ENCODE measurements at places on chromosomes 4 and X.

DNA sequence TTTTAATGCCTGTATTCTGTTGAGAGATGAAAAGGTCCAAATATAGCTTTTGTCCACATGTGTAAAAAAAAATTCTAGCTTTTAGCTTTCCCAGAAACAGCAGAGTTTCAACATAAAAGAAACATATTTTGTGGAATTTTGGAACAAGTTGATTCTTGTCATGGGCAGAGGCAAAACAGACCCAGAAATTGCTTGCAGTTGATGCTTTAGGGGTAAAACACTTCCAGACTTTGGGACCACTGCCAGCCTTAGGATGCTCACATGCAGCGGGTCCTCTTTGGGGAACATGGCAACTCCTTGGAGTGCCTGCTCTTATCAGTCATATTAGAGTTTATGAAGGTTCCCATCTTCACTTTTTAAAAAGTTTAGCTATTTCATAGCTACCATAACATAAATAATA lies 30.4 kb downstream of the DCLK2 start:
- no peak for DNase-seq

- no peak for DNase-seq
Measured at GRCh38 chr4:20857081-20857480, 156.8 kb downstream of the PACRGL start.

GRCh38 chrX:100395781-100396180 lies 14.3 kb downstream of the PCDH19 start:
- no peak for DNase-seq

DNA sequence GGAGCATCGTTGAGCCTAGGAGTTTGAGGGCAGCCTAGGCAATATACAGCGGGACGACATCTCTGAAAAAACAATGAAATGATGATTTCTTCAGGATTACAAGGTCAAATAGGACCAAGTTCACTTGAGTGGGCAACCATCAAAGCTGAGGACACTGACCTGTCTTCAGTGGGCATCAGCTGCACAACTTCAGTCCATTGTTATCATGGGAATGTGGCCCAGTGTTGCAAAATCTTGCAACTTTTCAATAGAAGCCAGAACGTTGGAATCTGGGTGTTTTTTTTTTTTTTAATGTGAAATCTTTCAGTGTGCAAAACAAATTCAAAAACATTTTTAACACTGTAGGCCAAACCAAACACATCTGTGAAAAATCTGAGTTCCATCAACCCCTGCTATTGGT lies 155.4 kb upstream of the PLAC1 start:
- no peak for DNase-seq

- no peak for DNase-seq
Measured at GRCh38 chrX:100649550-100650356, 5.8 kb downstream of the SRPX2 start.

DNA sequence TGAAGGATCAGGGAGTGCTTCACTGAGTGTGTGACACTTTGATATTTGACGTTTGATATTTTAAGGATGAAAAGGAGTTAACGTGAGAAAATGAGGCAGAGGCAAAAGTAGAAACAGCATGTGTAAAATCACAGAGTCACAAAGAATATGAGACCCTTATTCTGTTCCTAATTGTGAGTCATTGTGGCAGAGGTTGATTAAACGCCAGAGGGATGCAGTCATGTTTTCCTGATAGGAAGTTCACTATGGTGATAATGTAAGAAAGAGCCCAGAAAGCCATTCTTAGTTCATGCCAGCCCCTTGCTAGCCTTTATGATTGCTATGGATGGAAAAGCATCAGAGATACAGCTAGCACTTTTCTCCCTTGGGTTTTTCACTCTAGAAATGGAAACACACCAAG lies 33.5 kb upstream of the IGSF1 start:
- no peak for DNase-seq

DNA sequence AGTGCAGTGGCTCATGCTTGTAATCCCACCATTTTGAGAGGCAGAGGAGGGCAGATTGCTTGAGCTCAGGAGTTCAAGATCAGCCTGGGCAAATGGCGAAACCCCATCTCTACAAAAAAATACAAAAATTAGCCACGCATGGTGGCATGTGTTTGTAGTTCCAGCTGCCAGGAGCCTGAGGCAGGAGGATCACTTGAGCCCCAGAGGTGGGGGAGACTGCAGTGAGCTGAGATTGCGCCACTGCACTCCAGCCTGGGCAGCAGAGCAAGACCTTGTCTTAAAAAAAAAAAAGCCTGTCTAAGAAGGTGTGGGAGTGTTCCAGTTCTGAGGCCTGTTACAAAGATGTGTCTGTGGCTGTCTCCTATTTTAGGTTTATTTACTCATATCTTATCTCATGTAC lies 38.0 kb downstream of the PI4K2B start:
- no peak for DNase-seq

Data from T follicular helper cell (primary cell).